ENCODE measurements at places on chromosomes 1 and 21.

GRCh38 chr1:234773936-234774677, 164.1 kb upstream of the IRF2BP2 start:
- DNase-seq, result no peak

DNA sequence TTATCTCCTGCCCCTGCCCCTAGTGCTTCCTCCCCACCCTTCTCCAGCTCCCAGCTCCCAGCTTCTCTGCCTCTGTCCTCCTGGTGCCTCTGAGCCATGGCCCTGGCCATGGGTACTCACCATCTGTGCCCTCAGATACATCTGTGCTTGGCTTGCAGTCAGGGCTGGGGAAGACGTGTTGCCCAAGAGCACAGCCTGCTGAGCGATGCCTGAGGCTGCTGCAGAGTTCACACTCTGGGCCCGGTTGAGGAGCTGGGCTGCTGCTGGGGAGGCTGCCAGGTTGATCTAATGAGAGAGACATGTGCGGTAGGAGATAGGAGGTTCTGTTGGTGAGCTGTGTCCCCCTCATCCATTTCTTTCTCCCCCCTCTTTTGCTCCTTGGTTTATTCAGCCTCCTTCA, 49.4 kb upstream of the A3GALT2 start:
- no peak for DNase-seq

DNA sequence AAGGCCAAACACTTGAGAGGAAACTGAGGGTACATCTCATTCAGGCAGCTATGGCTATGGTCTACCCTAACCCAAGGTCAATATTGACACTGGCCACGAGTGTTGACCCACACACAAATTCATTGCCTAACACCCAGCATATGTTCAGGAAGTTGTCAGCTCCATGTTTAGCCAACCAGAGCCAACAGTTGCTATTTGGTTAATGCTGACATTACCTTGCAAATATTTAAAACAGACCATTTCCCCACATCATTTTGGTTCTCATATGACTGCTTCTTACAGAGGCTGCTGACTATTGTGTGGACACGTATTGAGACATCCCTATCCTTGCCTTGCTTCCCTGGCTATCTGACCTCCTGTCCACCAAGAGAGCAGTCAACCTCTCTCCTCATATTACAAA, 97.3 kb downstream of the LMX1A start:
- no peak for DNase-seq

DNA sequence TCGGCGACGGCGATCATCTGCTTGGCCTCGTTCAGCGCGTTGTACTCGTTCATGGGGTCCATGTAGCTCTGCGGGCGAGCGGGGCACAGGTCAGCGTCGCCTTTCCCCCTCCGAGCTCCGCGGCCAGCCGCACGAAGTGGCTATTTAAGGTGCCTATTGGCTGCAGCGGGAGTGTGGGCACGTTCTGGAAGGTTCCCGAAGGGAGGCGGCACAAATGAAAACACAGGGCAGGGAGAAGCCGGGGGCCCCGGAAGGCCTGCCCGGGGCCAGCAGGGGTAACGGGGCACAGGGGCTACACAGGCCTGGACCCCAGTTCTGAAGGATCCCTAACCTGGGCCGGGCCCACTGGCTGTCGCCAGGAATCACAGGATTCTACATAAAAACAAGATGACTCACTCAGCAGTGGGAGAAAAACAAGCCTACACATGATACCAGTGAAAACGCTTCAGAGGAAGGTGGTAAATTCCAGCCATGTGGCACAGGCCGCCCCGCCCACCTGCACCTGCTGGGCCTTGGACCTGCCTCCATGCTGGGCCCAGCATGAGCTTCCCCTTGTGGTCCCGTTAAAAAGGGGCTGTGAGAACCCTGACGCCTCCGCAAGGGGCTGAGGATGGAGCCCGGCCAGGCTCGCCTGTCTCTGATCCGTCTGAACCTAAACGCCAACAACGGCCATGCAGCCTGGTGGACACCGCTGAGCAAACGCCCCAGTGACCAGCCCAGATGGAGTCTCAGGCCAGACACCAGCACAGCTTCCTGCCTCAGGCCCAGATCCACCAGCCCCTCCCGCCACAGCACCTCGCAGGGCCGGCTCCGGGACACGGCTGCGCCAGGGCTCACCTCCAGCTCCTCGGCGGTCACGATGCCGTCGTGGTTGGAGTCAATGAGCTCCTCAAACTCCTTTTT, 3.9 kb upstream of the TNFRSF4 start:
- DNase-seq, result no peak

DNA sequence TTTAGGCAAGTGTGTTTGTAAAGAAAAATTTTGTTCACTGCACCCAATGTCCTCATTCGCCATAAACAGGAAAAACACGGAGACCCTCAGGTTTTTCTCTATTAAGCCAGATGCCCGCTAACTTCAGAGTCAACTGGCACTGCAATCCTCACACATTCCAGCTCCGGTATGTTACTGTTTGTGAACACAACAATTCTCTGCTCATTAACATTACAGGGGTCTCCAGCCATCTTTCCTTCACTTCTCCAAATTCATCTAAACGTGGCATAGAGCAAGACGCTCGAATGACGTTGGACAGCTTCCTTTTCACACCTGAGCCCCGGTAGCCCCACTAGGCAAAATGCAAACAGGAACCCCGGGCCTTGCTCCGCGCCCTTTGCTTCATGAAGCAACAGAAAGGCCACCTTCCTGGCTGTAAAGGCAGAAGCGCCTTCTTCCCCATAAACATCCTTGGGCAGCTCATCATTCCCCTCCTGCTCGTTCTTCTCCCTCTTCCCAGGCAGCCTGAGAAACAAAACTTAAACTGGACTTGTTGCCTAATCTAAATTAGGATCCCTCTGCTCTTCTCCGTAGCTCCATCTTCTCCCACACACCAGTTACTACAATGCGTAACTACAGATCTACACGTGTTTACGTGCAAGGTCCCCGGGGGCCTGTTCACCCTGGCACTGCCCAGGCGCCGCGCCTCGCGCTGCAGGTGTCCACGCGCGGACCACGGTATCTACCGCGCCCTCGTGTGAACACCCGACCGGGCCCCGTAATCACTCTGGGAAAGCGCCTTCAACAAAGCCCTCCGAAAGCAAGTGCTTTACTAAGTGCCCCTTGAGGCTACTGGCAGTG, 1.2 kb downstream of the LBR start:
- peak; percentile 66 for DNase-seq

GRCh38 chr1:203692565-203693470, 66.2 kb downstream of the ATP2B4 start:
- DNase-seq, result peak; percentile 55

GRCh38 chr1:6471970-6472368, 6.0 kb upstream of the TNFRSF25 start:
- DNase-seq, result no peak

GRCh38 chr1:207097871-207098324, 6.1 kb upstream of the C4BPA start:
- no peak for DNase-seq

- DNase-seq, result no peak
These were observed 36.8 kb downstream of the MAP10 start for GRCh38 chr1:232841823-232842565.

- DNase-seq, result no peak
These were observed 377.8 kb upstream of the RUNX1 start for GRCh38 chr21:35426897-35427296.

GRCh38 chr1:47214549-47214948, 17.5 kb downstream of the TAL1 start:
- DNase-seq, result no peak

DNA sequence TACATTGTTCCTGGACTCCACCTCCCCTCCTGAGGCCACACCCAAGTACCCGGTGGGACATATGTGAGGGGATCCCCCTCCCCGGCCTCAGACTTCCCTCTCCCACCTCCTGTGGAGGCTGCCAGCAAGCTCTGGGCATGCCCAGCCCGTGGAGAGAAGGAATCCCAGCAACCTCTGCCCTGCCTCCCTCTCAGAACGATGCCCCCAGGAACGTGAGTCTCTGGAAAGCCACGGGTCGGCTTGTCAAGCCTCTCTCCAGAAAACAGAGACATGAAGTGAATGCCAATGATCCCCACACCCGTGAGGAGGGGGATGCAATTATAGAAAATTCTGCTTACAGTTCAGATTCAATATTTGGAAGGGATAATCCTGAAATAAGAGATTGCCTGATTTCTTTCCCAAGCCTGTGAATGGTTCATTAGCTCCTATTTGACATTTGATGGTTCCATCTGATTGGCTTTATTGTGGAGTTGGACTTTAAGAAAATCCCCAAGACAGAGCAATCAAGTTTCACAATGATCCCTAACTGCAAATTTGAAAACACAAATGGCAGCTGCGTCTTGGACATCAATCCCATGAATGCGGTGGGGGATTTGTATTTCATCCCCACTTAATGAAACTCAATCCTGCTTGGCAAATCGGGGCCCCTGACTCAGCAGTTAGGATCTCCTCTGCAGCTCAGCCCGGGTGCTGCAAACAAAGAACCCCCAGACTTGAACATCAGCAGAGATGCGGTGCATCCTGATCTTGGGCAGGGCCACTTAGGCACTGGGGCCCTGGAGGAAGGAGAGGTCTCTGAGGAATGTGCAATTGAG, 9.1 kb upstream of the GUCA2B start:
- peak; percentile 80 for DNase-seq

DNA sequence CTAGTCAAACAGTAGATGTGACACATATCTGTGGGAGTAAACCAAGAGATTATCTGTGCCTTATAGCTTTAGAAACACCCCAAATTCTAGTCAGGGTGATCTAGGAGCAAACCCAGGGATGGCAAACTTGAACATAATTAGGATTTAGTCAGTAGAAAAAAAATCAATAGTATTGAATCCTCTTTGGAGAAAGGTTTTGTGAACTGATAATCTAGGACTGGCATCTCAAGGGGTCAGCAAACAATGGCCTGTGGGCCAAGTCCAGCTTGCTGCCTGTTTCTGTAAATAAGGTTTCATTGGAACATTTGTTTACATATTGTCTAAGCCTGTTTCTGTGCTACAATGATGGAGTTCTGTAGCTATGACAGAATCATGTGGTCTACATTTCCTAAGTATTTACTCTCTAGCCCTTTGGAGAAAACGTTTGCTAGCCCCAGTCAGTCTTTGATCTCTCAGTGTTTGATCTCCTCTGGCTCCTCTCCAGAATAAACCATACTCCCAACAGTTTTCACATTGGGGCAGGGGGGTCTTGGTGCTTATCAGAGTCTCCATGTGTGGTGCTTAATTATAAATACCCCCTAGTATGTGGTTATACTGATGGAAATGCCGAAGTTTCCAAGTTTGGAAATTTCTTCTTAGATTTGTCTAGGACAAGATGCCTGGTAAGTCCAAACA, 385.8 kb downstream of the NTNG1 start:
- DNase-seq, result no peak

GRCh38 chr1:18575620-18576019, 55.0 kb upstream of the PAX7 start:
- peak; percentile 82 for DNase-seq

GRCh38 chr1:226082959-226083301, 20.4 kb downstream of the H3-3A start:
- DNase-seq, result peak; percentile 65

DNA sequence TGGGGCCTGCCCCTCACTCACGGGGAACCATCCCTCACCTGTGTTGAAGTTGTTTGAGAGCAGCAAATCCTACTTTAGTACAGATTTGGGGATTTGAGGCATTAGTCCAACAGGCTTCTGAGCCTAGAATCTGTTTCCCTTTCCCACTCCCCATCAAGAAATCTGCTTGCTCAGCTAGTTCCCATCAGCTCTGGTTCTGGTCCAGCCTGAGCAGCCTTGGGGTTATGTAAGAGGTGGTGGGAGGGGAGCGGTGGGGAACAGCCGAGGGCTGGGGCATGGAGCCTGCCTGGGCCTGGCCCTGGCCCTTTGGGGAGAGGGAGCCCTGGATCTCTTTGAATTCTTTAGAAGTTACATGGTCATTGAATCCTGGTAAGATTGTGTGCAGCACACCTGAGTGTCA, 4.1 kb downstream of the GSTM5 start:
- no peak for DNase-seq

GRCh38 chr1:230594214-230594773, 48.0 kb upstream of the COG2 start:
- peak; percentile 18 for DNase-seq

DNA sequence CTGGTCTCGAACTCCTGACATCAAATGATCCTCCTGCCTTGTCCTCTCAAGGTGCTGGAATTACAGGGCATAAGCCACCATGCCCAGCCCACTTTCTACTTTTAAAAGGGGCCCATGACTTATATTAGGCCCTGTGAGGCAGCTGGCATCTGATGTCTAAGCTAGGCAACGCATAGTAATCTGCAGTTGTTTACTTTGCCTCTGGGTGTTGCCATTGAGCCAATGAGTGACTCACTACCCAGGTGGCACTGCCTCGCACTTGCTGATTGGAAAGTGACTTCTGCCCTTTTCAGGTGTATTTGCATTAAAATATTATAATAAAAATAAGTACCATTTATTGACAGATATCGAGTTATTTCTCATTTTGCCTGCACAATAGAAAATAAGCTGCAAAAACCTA, 84.9 kb downstream of the KIF14 start:
- DNase-seq, result peak; percentile 74

DNA sequence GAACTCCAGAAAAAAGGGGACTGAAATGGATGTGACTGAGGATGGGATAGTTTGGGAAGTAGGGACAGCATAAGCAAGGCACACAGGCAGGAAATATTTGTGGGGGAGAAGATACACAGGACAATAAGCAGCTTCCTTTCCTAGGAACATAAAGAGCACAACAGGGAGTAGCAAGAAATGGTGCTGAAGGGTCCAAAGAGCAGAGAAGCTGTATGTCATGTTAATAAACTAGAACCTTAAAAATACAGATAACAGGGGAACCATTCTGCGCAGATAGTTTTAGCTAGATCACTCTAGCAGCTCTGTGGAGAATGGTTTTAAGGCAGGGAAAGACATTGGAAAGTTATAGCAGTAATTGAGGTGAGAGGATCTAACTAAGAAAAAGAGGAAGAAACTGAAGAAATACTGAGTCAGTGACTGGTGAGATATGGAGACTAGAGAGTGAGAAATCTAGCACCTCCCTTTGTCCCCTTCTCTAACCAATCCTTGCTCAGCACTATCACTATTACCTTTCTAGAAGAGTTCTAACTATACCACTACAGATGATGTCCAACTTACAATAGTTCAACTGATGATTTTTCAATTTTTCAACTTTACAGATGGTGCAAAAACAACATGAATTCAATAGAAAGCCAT, 95.0 kb downstream of the CDC42BPA start:
- DNase-seq, result no peak

DNA sequence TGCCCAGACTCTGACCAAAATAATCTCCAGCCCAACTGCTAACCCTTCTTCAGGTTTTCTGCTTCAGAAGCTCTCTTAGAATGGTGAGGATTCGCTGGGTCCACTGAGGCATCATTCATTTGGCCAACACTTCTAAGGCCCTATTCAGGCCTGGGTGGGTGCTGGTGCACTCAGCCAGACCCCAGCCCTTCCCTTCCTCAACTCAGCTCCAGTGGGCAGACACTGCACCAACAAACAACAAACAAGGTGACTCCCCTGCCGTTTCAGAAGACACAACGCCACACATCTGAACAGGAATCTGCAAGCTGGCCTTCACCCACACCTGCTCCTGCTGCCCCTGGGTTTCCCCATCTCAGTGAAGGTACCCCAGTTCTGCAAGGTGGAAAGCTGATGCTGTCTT, 6.0 kb downstream of the HEYL start:
- DNase-seq, result no peak

GRCh38 chr1:108077991-108078390, 113.0 kb upstream of the VAV3 start:
- no peak for DNase-seq

Data from NCI-H82 (cell line).